NCI-H524 treated with DMSO at 0.1 percent for 48 hours (cell line): ENCODE measurements at places on chromosomes 2 and 18.
A peak's percentile ranks its signal among the peaks of the same experiment; 100 is the strongest.

- no peak for DNase-seq
Measured at GRCh38 chr2:162484551-162484950, 140.6 kb downstream of the GCA start.

GRCh38 chr18:2984703-2985261, 28.2 kb downstream of the LPIN2 start:
- DNase-seq, result no peak

DNA sequence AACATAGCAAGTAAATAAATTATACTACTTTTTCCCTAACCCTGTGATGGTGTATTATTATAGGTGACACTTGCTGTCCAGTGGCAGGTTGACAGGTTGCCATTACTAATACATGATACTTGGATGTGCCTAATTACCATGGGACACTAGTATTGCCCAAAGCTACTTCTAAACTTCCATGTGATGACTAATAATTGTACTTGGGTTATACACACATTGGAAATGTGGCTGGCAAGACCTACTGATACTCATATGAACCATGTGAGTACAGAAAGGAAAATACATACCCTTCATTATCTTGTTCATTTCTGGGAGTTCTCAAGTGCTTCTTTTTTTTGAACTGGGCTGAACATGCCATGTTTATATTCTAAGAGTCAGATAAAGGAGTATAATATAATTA, 156.4 kb downstream of the IKZF2 start:
- DNase-seq, result no peak

GRCh38 chr2:152456262-152456661, 121.3 kb downstream of the FMNL2 start:
- DNase-seq, result no peak

DNA sequence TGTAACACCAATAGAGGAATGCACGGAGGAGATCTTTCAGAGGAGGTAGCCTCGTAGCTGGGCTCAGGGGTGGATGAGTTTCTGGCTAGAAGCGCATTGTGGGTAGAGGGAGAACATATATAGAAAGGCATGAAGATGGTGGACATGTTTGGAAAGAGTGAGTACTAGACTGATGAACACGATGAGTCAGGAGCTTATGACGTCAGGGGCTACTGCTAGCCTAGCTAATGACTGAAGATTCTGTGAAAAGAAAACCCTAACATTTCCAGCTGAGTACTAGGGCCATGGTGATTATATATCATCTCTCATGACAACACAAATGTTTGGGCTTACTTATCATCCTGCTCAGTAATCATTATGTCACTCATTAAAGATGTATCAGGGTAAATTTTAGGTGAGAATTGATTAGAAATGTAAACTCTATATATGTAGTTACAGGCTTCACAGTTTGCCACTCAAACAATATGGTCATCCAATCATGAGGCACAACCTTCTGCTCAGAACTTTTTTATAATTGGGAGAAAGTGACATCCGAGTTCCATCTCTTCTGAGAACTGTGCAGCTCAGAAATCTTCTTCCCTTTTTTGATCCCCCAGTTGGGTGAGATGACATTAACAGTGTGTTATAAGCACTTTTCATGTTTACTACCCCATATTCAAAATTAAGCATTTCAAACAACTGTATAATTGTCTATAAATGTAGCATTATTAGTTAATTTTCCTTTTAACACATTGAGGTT, 22.2 kb upstream of the IL1RN start:
- no peak for DNase-seq

DNA sequence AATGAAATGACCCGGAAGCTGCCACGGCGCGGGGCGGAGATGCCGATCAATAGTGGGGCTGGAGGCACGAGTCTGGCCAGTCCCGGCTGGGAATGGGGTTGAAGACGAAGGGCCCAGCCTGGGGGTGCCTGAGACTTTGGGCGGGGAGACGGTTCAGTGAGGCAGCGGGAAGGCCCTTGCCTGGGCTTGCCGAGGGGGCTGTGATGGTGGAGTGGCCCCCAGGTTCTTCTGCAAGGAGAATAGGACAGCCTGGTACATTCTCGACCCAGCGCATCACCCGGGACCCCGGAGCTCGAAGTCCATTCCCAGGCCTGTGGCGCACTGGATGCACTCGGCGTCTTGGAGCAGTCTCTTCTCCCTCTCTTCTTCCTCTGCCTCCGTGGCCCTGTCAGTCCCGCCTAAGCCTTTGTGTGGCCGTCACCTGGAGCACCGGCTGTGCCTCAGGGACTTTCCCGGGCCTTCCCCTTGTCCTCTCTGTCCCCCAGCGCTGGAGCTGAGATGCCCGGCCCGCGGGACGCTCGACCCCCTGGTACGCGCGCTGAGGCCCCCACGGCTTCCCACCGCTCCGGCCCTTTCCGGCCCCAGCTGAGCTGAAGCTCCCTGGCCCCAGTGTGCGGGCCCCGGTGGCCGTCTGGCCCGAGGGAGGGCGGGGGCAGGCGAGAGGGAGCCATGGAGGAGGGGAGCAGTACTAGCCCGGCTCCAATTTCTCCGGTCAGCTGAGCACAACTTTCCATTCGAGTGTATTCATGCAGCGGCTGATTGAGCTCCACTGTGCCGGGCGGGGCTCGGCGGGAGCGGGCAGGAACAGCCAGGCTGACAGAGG, 8.0 kb downstream of the SIX3 start:
- DNase-seq, result no peak

DNA sequence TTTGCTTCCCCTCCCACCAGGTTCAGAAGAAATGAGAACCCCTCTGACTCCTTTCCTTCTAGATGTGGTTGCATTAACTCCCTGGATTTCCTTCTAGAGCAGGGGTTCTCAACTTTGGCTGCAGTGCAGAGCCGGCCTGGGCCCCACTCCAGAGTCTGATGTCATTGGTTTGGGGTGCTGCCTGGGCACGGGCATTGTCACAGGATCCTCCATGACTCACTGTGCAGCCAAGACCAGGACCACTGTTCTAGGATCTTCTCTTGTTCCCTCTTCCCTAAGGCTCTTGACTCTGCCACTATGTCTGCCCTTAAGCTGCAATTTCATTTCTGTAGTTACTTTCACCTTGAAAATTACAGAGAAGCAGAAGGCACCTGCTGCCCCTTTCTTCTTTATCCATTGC, 31.8 kb downstream of the TBC1D8 start:
- DNase-seq, result no peak

DNA sequence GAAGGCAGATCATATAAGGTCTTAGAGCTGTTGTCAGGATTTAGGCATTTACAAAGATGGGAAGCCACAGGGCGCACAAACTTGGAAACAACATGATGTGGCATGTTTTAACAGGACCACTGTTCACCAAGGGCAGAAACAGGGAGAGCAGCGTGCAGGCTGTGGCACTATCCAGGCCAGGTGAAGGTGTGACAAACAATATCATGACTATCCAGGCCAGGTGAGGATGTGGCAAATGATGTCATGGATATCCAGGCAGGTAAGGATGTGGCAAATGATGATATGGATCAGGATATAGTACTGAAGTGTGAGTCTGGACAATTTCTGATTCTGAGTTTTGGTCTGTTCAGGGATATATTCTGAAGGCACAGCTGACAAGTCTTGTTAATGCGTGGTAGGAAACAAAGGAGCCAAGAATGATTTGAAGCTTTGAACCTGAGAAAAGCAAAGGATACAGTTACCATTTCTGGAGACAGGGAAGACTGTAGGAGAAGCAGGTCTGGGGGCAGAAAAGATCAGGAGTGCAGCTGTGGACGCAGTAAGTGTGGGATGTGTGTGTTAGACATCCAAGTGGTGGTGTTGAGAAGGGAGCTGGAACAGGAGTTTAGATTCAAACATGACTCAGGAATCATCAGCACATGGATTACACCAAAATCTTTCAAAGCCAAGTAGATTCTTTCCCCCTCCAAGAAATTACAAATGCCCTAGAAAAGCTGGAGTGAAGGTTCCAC, 205.9 kb downstream of the TMEM163 start:
- DNase-seq, result no peak

DNA sequence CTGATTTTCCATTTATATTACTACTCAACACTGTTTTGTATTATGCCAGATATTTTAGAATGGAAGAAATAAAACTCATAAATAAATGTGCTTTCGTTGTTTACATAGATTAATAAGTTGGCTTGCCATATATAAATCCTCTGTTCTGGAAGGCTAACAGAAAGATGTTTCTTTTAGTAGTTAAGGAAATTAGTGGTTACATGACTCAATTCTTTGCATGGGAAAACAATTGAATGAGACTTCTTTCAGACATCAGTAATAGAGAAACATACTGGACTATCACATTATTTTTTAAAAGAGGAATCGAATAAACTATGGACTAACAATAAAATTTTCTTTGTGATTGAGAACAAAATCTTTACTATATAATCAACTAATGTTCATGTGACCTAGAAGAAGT, 336.5 kb downstream of the KCNS3 start:
- no peak for DNase-seq

GRCh38 chr2:138652378-138652777, 127.8 kb downstream of the NXPH2 start:
- no peak for DNase-seq

GRCh38 chr18:38948436-38948835, 1382.8 kb upstream of the CELF4 start:
- no peak for DNase-seq

GRCh38 chr18:57727952-57728807, 74.9 kb downstream of the ATP8B1 start:
- no peak for DNase-seq

GRCh38 chr2:24620936-24621335, 129.9 kb downstream of the NCOA1 start:
- DNase-seq, result no peak

GRCh38 chr2:75007819-75008218, 49.4 kb downstream of the POLE4 start:
- peak; percentile 88 for DNase-seq

DNA sequence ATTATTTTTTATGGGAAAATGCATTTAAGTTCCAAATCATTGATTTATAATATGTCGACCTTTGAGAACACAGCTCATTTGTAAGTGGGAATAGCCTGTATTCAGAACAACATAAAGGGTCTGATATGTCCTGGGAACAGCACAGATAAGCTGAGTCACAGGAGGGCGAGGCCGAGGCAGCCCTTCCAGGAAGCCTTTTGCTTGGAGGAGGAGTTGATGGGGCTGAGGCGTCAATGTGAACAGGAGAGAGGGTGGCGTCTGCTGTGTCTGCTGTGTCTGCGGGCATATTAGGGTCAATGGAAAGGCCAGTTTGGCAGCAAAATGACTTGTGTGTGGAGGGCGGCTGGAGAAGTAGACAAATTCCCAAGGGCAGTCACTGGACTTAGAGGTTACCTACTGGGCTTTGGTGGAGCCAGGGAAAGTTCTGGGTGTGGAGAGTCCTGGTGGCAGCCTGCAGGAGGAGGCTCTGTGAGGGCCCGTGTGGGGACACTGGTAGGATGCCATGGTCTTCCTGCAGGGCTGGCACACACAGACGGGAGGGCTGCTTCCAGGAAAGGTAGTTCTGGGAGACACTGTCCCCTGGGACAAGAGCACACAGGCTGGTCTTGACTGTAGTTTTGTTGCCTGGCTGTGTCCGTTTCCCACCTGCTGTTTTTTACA, 128.1 kb downstream of the GLI2 start:
- DNase-seq, result no peak

GRCh38 chr2:23905155-23905554, 21.8 kb downstream of the ATAD2B start:
- no peak for DNase-seq

DNA sequence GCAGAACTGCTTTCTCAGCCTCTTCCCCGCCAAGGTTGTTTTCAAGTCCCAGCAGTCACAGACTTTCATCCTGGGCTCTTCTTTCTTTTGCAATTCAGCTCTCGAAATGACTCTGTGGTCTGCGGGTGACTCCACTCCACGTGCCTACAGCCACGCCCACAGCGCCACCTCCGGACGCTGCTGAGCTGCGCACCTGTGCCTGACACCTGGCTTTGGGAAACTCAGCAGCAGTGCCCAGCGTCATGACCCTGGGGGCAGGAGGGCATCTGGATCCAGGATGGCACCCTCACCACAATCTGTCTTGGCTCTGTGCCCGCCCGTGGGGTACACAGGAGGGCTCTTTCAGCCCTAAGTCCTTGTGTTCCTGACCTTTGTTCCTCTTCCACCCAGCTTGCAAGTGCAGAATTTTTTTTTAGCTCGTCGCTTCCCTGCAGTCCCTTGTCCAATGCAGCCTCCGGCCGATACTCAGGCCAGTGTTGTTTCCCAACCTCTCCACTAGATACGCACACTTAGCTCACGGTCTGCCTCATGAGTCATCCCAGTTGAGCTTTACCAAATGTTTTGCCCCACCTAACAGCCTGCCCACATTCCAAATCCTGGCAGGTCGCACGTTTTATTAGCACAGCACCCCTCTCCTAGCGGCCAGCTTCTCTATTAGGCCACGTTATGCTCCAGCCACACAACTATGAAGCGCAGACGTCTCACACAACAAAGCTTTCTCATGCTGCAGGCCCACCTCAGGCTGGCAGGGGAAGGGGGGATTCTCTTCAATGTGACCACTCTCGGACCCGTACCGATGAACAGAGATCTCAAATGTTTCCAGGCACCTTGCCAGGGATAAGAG, 6.5 kb upstream of the CAPN10 start:
- no peak for DNase-seq

DNA sequence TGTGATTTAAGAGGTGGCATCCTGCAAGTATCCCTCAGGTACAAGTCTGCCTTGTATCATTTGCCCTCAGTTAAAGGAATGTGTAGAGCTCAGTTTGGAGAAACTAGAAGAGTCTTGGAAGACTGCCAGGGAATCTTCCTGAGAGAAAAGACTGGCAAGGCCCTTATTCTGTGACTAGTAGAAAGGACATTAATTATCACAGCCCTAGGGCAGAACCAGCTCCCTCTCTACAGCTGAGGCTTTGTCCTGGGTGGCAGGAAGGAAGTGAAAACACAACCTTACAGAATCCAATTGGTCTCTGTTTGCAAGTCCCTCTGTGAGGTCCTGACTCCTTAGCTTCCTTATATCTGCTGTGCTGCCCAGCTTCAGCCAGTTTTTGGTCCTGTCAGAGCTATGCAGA, 385.9 kb upstream of the CYRIA start:
- no peak for DNase-seq

GRCh38 chr2:120749506-120750431, 14.1 kb downstream of the GLI2 start:
- no peak for DNase-seq

- DNase-seq, result no peak
Measured at GRCh38 chr2:191401287-191401686, 156.1 kb downstream of the MYO1B start.

- no peak for DNase-seq
Measured at GRCh38 chr18:60038731-60039130, 138.9 kb downstream of the PMAIP1 start.
